Putamen (tissue), 1 donor: ENCODE measurements at places on chromosomes 4 and X.

- no peak for DNase-seq
Observed at GRCh38 chr4:140579278-140579677, 10.5 kb upstream of the UCP1 start.

DNA sequence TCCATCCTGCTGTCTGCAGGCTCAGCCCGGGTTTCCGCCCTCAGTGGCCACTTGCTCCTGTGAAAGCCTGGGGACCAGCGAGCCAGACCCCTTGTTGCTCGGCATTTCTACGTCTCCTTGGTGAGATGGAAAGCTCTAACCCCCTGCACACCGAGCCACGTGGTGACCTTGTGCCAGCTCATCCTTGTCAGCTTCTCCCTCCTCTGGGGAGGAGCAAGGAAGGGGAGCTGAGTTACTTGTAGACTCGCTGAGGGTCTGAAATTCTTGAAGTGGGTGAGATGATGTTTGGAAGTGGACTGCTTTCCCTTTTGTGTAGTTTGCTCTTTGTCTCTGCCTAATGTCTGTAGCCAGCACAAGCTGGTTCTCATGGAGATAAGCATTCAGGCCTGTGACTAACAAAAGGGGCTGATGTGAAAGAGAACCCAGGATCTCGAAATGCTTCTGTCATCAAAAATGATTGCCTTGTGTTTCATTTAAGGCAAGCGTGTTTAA lies 29.3 kb downstream of the RGS12 start:
- DNase-seq: no peak

DNA sequence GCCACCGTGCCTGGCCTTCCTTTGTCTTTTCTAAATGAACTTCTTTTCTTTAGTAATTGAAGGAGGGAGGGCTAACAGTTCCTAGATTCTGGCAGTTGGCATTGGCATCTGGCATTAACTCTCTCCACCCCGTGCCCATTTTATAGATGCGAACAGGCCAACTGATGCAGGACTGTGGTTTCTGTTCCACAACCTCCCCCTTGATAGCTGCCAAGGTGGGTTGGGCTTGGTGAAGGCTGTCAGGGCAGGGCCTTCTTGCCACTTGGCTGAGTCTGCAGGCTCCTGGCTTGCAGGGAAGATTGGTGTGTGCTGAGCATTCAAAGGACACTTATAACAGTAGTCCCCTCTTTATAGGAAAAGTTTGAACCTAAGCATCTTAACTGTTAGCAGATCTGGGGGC lies 4.3 kb downstream of the SOWAHD start:
- no peak for DNase-seq

- no peak for DNase-seq
Observed at GRCh38 chrX:6849716-6850414, 297.6 kb upstream of the STS start.

DNA sequence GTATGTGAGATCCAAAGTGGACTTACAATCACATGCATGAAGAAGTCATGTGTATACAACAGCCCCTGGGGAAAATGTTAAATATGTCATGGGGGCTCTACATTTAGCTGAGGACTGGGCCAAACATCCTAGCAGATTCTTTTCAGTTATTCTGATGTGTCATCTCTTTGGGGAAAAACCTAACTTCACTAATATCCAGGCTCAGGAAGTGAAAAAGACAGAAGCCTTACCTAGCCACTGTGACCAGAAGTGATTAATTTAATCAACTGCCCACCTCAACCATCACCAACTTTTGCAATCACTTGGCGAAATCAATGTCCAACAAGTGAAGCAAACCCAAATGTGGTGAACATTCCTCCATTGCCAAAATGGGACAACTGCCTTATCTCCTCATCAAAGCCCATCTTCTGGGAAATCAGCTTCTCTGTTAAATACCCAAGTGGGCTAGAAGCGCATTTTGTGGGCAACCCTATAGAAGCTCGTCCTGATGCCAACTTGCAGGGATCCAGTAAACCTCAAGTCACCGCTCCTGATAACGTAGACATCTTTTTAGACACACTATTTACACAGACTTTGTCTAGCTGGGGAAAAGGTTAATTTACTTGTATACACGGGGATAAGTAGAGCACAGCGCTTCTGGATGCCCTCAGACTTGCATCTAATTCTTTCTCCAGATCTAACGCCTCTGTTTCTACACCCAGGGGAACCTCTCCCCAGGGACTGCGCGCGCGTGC lies 1.4 kb upstream of the HHIP start:
- no peak for DNase-seq

- DNase-seq: no peak
Observed at GRCh38 chrX:154431341-154431740, 2.9 kb downstream of the ATP6AP1 start.

- DNase-seq: peak; percentile 27
Observed at GRCh38 chr4:24988776-24989175, 42.0 kb downstream of the LGI2 start.

GRCh38 chr4:61292322-61292721 lies 92.2 kb downstream of the ADGRL3 start:
- DNase-seq: no peak

DNA sequence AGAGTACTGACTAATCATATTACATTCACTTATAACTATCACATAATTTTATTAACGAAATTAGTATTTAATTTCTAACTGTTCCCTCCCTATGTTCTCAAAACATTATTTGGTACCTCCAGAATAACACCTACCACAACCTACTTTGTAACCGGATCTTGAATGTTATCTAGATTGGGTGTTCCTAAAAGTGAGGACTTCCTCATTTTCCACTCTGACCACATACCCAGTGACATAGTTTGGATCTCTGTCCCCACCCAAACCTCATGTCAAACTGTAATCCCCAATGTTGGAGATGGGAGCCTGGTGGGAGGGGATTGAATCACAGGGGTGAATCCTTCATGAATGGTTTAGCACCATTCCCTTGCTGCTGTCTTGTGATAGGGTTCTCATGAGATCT lies 21.8 kb downstream of the NR3C2 start:
- DNase-seq: no peak

DNA sequence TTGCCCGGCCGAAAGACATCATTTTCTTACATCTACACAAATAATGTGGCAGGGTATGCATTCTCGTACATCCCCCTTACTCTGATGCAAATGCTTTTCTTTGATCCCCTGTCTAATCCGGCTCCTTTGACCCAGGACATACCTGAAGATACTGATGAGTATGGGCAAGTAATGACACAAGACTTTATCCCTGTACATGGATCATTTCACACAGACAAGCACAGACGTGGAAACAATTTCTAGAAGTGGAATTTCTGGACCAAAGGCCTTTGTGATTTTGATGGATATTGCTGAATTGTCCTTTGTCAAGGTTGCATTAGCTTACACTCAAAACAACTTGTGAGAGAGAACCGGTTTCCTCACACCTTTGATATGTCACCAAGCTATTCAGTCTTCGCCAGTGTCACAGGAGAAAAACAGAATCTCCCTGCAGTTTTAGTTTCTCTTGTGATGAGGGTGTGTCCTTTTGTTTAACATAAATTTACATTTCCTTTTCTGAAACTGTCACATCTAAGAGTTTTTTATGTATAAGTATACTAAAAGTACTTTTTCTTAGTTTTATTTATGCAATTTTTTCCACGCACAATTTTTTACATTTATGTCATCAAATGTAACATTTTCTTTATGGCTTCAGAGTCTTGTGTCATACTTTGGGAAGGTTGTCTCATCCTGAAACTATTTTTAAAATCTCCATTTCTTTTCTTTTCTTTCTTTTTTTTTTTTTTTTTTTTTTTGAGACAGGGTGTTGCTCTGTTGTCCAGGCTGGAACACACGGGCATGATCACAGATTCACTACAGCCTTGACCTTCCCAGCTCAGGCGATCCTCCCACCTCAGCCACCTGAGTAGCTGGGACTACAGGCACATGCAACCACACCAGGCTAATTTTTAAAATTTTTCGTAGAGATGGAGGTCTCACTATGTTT lies 25.2 kb downstream of the RWDD4 start:
- no peak for DNase-seq

GRCh38 chr4:95255396-95256107 lies 293.2 kb downstream of the UNC5C start:
- no peak for DNase-seq

GRCh38 chr4:185640811-185641675 lies 105.7 kb upstream of the PDLIM3 start:
- DNase-seq: peak; percentile 53

- no peak for DNase-seq
Observed at GRCh38 chrX:16335181-16335580, 167.9 kb downstream of the MAGEB17 start.
